ENCODE measurements at places on chromosomes 4 and X.

DNA sequence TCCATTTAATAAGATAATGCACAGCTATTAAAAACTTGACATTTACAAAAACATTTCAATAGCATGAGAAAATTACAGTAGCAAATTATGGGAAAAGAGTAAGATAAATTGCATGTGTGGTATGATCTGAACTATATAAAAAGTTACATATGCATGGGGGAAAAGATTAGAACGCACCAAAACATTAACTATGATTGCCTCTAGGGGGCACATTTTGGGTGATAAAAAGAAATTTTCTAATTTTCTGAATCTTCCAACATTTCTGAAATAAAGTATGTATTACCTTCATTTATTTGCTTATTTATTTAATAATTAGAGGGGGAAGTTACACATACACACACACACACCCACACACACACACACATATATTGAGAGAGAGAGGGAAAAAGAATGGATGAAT lies 19.6 kb upstream of the KDM5C start:
- DNase-seq = no peak

GRCh38 chrX:153468008-153468580 lies 2.3 kb downstream of the HAUS7 start:
- no peak for DNase-seq

GRCh38 chr4:126992910-126993309 lies 639.8 kb upstream of the INTU start:
- no peak for DNase-seq

DNA sequence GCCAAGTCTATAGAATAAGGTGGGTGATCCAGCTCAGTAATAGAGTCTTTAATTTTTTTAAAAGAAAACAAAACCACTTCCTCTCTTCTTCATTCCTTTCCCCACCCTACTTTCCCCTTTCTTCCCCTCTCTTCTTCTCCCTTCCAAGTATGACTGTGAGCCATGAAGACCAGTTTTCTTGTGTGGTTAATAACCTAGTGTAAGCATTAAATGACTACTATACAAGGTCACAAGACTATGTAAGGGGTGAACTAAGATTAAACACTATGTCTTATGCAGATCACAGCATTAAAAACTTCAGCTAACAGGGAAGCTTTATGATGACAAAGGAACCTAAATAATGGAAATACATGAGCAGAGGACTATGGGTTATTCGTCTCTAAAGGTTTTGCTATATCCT lies 135.4 kb downstream of the GUCY2F start:
- DNase-seq = no peak

DNA sequence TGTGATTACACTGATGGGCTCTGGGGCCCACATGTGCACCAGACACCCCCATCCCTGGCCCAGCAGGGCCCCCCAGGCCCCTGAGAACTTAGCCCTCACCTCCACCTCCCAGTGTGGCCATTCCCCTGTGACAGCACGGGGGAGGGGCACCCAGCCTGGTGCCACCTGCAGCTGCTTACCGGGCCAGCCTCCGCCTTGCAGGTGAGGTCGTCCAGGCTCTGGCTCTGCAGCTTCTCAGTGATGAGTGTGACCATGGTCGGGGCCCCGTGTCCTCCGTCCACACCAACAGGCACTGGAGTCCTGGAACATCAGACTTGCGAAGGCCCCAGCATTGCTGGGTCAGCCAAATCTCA lies 15.6 kb downstream of the FAM53A start:
- DNase-seq = no peak

DNA sequence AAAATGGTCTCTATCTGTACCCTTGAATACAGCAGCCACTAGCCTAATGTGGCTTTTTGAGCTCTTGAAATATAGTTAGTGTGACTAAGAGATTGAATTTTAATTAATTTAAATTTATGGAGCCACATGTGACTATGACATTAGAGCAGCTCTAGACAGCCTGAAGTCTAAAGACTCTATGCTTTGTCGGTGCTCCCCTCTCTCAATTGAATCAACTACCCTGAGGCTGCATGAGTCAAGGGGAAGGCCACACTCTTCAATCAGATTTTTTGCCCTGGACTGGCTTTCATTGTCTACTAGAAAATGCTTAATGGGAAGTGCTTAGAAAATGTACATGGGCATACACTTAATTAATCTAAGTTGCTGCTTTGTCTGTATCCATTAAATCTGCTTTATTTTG lies 11.7 kb downstream of the TLR7 start:
- no peak for DNase-seq

- DNase-seq = no peak
These were observed 2.6 kb downstream of the RAB28 start for GRCh38 chr4:13481569-13481968.

- no peak for DNase-seq
These were observed 1.3 kb downstream of the HERC5 start for GRCh38 chr4:88458104-88458740.

- no peak for DNase-seq
These were observed 121.5 kb upstream of the NR3C2 start for GRCh38 chr4:148563684-148564083.

DNA sequence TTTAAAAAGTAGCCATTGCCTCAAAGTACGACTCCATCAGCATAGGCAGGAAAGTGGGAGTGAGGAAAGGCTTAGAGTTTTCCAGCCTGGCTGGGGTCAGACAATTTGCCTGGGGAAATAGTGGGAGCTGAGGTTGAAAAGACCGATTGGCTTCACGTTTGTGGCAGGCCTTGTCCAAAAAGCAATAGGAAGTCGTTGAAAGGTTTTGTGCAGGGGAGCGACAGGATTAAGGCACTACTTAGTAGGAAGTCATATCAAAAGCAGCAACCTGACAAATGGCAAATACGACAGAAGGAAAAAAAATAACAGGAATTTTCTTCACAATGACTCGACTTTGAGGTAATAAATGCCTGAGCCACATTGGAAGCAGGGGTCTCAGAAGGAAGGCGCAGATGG lies 691 bp upstream of the EREG start:
- no peak for DNase-seq

DNA sequence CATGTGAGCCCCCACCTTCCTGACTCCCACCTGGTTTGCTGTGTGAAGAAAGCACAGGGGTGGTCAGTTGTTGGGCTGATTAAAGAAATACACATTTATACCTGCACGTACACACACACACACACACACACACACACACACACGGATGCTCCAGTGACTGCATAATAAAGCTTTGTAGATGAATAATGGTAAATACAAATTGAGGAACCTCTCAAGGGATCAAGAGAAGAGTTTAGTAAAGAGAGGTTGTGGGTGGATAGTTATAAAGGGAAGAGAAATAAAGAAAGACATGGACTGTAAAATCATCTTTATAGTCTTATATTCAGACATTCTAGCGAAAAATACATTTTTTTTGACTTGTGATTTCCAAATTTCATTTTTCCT lies 144.1 kb downstream of the MGST2 start:
- DNase-seq = no peak

DNA sequence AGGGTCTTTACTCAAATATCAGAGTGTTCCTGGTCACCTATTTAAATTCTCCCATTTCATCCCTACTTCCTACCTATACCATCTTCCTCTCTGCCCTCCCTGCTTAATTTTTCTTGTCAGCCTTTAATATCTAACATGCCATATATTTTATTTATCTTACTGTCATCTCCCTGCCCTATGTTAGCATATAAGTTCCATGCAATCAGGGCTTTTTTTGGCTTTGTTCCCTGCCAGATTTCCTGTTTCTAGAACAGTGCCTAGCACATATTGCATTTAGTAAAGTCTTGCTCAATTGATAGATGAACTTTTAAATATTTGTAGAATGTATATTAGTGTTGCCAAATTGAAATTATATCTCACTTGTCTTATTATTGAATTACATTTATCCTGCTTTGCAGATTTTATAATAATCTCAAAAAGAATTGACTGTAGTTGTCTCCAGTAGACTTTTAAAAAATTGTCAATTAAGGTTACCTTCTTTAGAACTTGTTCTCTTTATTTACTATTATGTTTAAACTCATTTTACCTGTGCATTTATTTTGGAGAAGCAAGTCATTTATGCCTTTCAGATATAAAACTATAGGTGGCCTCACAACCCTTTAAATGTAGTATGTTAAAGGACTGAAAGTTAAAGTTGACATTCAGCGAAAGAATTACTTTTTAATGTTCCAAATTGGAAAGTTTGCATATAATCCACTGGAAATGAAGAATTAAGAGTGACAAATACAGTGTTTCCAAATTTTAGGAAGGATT lies 108.2 kb upstream of the BMPR1B start:
- no peak for DNase-seq

DNA sequence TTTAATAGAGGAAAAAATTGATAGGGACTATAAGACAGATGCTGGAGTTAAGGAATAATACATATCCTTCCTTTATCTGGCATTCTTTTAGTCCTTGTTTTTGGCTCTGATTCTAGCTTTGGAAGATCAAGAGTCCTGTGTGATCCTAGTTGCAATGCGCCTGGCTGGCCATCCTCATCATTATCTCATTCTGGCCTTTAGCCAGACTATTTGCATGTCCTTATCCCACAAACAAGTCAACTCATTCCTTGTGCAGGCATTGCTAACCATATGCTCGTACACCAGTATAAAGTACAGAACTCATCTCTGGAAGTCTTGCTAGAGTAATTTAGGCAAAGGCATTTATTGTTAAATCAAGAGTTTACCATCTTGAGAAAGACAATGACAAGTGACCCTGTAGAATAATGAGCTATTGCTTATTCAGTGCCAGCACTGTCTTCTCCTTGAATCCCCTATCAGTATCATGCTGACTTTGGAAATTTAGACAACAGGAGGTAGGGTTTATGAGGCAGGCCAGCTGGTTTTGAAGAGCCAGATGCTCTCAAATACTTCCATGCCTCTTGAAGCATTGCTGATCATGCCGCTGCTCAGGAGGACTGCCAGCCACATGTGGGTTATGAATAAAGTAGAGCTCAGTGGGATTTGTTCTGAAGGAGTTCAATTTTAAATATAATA lies 1730.3 kb upstream of the TENM3 start:
- no peak for DNase-seq

- no peak for DNase-seq
These were observed 55.2 kb downstream of the ARHGEF6 start for GRCh38 chrX:136725441-136726104.

DNA sequence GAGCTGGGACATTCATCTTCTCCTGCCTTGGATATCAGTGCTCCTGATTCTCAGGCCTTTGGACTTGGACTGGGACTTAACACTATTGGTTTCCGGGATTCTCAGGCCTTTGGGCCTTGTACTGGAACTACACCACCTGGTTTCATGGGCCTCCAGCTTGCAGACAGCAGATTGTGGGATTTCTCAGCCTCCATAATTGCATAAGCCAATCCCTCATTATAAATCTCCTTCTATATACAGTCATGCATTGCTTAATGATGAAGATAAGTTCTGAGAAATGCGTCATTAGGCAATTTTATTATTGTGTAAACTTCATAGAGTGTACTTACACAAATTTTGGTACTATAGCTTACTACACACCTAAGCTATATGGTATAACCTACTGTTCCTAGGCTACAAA lies 8.9 kb upstream of the CCNG2 start:
- no peak for DNase-seq

DNA sequence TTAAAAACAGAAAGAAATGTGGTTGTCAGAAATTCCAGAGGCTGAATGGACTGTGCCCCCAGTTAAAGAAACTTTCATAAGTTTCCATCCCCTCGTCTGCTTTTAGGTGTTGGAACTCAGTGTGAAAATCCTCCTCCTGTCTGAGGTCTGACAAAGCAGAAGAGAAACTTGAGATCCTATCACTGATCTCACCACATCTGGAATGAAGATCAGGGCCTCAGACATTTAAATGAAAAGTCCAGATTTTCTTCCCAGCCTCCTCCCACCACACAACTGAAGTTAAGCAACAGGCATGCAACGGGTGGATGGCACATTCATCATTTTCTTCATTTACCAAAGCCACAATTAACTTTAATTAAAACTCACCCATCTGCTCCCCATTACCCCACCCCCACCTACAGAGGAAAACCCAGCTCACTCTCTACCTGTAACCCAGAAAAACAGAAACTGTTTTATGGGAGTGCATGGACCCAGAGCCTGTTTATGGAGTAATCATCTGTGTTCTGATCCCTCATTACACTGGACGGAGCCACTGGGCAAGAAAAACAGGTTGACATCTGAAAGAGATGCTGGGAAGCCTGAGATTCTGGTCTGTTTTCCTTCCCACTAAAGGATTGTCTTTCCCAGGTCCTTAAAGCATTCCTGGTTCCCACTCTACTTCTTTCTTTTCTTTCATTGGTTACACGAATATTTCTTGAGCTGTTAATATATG lies 58.1 kb upstream of the HOPX start:
- no peak for DNase-seq

DNA sequence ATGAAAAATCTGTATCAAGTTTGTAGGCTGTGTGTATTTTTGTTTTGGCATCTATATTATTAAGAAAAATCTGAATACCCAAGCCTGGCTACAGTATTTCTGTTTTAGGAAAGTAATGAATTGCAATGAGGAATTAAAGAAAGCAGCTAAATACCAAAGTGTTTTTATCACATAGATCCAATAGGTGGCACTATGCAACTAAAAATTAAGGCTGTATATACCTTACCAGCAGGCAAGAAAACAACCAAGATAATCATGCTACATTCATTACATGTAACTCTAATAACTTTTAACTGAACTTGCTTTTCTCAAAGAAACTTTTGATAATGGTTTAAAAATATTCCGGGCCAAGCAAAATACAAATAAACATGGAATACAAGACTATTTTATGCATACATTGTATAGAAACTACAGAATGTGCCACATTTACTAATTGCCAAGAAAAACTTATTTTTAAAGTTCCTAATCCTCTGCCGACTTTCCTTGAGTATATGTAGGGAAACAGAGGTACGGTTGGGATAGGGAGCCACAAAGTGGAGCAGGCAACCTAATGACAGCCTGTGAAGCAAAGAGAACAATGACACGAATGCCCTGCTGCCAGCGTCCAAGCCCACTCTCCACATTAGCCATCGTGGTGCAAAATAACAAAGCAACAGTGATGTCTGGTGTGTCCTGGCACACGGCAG lies 63.7 kb downstream of the SEC24D start:
- DNase-seq = no peak

DNA sequence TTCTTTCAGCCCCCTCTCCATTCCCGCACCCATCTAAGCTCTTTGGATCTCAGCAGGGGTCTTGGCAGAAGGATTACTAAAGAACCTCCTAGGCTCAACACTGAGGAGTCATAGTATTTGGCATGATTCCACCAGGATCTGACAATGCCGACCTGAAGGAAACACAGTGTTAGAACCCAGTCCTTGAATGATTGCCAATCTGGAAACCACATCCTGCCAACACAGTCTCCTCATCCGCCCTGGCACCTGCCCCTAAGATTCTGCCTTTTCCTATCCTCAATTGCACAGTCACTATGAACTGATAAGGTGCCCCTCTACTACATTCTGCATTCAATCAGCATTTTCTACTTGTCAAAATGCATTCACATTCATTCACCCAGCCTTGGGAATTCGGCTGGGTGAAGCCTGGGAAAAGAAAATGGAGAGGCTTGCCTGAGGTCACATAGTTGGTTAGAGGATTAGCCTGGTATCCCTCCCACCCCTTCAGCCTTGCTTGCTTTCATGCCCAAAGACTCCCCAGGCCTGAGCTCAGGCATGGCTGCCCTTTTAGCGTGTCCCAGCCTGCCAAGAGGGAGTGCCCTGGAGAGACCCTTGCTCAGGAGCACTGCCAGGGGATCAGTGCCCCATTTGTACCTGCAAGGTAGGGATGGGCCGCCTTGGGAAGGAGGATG lies 2.2 kb upstream of the CLDN2 start:
- peak; percentile 6 for DNase-seq

- DNase-seq = no peak
These were observed 8.5 kb upstream of the GRIA3 start for GRCh38 chrX:123175366-123176122.
